DMS 273 treated with DMSO at 0.1 percent for 48 hours (cell line): ENCODE measurements at places on chromosomes 12 and 14.
A peak's percentile ranks its signal among the peaks of the same experiment; 100 is the strongest.

- DNase-seq: no peak
These were observed 61.0 kb downstream of the CPM start for GRCh38 chr12:68871921-68872320.

DNA sequence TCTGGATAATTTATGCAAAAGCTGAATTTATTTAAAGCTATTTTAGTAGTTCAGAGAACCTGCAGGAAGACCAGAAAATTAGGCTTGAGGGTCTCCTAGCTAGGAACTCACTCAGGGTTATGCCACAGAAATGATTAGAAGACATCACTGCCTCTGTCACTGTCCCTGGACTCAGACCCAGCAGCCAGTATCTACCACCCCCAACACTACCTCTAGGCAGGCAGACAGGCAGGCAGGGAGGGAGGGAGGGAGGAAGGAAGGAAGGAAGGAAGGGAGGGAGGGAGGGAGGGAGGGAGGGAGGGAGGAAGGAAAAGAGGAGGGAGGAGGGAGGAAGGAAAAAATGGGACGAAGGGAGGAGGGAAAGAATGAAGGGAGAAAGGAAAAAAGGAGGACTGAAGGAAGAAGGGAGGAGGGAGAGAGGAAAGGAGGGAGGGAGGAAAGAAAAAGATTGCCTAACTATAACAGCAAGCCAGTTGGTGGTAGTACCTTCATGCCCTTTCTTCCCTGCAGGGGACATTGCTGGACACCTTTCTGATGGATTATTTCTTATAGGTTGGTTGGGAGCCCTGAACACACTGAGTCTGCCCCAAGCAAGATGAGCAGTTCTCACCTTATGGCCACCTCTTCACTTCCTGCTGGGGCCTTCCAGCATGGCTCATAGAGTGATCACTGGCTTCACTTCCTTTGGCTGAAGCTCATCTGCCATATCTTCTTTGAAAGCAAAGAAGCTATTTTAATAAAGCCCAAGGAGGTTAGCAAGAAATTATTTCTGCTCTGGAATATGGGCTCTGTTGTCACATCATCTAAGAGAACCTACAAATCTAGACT is 49.7 kb downstream of the KICS2 start:
- no peak for DNase-seq

GRCh38 chr14:54322246-54322645 is 74.6 kb upstream of the CDKN3 start:
- DNase-seq: no peak

GRCh38 chr14:99318091-99318958 is 46.3 kb upstream of the BCL11B start:
- DNase-seq: no peak

- no peak for DNase-seq
These were observed 95.1 kb downstream of the LLPH start for GRCh38 chr12:66035288-66035966.

GRCh38 chr12:128600886-128601285 is 222.9 kb downstream of the SLC15A4 start:
- DNase-seq: no peak

DNA sequence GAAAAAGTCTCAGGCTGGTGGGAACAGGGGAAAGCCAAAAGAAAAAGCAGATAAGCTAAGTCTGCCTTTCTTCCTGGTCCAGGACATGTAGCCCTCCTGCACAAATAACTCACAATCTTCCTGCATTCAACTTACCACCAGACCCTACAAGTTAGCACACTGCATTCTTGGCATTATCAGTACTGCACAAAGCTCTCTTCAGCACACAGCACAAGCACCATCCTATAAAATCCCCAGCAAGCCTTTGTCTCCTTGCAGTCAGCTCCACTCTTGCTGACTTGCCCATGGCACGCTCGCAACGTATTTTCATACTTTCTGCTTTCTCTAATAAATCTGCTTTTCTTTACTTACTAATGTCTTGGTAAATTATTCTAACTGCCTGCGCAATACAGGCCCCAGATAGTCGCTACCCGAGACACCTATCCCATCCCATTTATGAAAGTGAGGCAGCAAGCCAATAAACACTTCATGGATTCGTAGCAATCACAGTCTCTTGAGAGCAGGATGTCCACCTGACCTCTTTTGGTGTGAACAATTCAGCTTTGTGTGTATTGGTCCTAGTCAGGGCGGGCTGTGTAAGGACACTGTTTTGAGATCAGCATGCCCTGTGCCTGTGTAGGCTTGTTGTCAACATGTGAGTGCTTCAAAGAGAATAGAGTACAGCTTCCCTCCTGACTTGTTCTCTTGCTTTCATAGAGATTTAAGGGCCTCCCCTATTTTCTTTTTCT is 49.0 kb downstream of the TMEM117 start:
- no peak for DNase-seq

GRCh38 chr12:3727877-3728632 is 24.9 kb downstream of the CRACR2A start:
- DNase-seq: no peak

DNA sequence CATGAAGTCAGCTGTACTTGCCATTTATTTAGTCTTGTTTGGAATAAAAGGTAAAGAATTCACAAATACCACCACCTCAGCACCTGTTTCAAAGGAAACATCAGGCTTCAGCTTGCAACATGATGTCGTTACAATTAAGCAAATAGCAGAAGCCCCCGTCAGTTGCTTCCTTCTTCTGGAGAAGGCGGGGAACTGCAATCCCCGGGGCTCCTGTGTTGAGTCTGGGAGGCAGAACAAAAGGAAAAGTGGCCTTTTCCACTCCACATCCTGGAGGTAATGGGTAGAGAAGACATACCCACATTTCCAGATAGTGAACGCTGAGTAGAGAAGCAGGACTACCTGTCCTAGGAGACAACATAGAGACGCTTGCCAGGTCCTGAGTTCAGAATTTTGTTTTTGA is 92.8 kb downstream of the DNAH10 start:
- no peak for DNase-seq

GRCh38 chr14:70006699-70007098 is 127.5 kb downstream of the SMOC1 start:
- DNase-seq: no peak

- DNase-seq: no peak
These were observed 1.5 kb upstream of the CLEC12A start for GRCh38 chr12:9969673-9970072.

DNA sequence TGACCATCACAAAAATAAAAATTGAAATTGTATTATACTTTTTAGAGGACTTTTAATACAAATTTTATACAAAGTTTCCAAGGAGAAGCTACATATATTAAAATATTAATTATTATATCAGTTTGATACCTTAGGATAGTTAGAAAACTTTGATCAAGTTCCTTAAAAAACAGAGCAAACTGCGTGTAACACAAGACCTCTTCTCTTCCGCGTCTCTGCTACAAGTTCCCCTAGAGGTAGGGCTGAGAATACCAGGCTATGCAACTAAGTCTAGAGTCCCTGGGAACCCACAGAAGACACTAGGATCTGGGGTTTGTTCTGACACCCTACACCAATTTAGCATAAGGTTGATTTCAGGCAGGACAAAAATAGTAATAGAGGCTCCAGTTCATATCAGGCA is 319.0 kb downstream of the FOXG1 start:
- no peak for DNase-seq

DNA sequence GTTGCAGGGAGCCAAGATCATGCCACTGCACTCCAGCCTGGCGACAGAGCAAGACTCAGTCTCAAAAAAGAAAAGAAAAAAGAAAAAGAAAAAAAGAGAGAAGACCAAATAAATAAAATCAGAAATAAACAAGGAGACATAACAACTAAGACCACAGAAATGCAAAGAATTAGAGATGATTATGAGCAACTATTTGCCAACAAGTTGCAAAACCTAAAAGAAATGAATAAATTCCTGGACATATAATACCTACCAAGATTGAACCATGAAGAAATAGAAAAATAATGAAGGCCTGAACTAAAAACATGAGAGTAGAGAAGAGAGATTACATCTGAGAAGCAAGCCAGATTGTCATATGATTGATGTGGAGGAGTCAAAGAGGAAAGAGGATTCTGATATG is 17.6 kb upstream of the EPS8 start:
- DNase-seq: no peak

GRCh38 chr14:94009767-94010166 is 12.7 kb downstream of the CCDC197 start:
- peak; percentile 32 for DNase-seq

GRCh38 chr12:26701604-26702215 is 131.3 kb downstream of the ITPR2 start:
- DNase-seq: peak; percentile 18

DNA sequence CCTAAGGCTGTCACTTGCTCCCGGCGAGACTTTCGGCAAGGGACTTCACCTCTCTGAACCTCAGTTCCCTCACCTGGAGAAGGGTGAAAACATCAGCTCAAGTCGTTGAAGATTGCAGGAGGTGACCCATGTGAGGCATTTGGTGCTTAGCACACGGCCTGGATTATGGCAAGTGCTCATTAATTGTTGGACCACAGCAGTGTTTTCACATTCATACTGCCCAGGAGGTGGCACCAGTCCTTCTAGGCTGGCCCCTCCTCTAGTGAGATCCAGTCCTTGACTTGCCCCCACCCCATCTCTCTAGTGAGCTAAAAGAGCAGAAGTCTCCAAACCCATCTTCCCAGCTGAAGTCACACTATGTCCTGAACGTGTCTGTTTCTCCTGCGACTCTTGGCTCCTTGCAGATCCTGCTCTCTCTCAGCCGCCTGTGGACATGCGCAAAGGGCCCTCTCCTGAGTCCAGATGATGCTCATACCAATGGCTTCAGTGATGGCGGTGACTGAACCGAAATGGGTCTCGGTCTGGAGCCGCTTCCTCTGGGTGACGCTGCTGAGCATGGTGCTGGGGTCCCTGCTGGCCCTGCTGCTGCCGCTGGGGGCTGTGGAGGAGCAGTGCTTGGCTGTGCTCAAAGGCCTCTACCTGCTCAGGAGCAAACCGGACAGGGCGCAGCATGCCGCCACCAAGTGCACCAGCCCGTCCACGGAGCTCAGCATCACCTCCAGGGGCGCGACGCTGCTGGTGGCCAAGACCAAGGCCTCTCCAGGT is 1.6 kb downstream of the FICD start:
- DNase-seq: no peak

GRCh38 chr12:82366197-82366596 is 7.9 kb downstream of the METTL25 start:
- DNase-seq: peak; percentile 78

GRCh38 chr14:61360796-61361525 is 39.6 kb downstream of the PRKCH start:
- no peak for DNase-seq

DNA sequence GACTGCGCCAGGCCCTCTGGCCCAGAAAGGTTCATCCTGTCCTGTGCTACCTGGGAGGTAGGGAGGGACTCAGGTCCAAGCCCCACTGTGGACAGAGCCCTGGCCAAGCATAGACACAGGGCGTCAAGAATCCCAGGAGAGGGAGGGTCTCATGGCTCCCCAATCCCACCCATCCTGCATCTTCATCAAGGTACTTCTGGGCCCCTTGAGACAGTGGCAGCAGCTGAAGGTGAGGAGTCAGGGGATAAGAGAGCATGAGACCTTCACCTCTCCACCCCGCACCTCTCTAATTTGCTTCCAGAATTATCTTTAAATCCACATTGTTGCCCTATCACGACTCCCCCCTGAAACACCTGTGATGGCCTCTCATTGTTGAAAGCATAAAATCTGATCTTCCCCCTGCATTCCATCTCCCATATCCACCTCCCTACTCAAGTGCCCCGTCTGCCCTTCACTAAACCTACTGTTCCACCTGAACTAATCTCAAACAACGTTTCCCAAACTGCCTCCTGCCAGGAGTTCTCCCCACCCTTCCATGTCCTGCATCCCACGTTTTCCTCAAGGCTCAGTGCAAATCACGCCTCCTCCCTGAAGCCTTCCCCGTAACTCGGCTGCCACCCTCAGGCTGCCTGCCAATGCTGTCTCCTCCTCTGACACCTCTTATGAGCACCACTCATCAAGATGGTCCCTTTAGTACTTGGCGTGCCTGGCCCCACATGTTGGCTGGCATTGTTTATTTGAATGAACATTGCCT is 27.1 kb downstream of the KRT18 start:
- DNase-seq: no peak

GRCh38 chr12:124929649-124930419 is 15.4 kb upstream of the UBC start:
- DNase-seq: no peak

GRCh38 chr12:124883263-124884130 is 19.8 kb upstream of the SCARB1 start:
- no peak for DNase-seq

DNA sequence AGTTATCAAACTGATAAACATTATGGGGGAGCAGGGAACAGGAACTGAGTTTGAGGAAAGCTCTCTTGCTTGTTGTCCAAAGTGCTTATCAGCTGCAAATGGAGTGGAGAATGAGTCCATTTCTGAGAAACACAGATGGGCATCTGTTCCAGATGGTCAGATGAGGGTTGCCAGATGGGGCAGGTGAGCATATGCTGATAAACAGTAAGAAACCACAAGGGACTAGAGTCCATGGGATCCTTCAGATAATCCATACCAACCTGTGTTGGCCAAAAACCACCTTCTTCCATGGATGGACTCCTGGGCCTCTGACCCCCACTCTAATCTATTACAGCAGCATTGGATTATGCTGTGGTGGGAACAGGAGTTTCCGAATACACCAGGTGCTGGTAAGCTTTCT is 38.3 kb downstream of the GNS start:
- peak; percentile 34 for DNase-seq
